GM12892 (cell line): ENCODE measurements at places on chromosomes 7 and 10.

DNA sequence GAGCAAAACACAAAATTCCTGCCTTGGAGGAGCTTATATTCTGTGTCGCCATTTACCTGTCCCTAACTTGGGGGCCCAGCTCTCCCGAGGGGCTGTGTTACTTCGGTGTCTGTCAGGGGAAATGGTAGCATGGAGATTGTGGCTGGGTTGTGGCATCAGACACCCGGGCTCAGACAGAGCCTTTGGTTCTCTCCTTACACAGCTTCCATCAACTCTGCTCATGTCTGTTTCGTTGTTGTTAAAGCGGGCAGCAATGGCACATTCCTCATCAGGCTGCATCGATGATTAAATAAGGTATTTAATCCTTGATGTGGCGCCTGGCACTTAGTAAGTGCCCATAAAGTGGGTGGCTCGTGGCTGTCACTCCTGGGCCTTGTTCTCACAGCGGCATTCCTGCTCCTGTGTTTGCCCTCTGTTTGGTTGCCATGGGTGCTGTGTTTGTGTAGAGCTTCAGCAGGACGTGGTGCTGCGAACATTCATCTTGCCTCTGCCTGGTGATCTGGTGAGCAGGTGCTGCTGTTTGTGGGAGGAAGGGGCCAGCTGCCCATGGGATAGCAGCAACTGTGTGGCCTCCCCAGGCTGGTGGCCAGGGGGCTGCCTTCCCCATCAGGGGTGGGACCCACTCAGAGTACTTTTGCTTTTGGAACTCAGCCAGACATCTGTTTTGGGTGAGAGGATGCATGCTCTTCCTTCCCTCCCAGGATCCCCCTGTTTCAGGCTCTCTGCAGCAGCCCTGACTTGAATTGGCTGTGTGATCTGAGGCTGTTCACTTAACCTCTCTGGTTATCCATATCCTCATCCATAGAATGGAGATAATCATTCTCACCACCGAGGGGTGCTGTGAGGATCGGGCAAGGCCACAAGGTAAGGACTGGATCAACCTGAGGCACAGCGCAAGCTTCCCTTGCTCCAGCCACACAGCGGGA lies 207.2 kb upstream of the SVIL start:
- DNase-seq, result no peak

GRCh38 chr10:124574456-124575070 lies 112.9 kb downstream of the LHPP start:
- no peak for DNase-seq

DNA sequence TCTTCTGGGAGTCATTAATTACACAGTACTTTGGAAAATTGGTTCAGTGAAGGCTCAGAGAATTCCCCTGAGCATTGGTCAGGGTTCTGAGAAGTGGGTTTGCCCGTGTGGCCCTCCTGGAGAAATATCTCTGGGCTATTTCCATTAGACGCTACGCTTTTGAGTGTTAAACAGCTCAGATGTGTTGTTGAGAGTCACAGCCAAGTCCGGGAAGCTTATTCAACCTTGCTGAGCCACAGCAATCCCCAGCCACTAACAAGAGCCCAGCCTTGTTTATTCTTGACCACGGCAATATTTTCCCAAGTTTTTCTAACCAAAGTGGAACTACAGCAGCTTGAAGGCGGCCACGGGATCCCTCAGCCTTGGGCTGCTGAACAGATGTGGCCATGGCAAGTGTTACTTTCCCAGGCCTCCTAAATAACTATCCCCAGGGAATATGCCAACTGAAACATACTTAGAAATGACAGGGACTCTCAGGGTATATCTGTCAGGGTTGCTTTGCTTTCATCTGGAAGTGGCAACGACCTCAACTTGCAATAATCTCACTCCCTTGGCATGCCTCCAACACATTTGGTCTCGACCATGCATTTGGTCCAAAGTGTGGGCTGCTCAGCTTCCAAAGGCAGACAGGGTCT lies 214.7 kb downstream of the EMX2 start:
- DNase-seq, result no peak

GRCh38 chr7:149866139-149866778 lies 7.5 kb upstream of the ATP6V0E2 start:
- DNase-seq, result no peak

GRCh38 chr10:118980870-118981269 lies 48.6 kb upstream of the NANOS1 start:
- no peak for DNase-seq

GRCh38 chr10:62166331-62167131 lies 102.1 kb downstream of the RTKN2 start:
- DNase-seq, result no peak

DNA sequence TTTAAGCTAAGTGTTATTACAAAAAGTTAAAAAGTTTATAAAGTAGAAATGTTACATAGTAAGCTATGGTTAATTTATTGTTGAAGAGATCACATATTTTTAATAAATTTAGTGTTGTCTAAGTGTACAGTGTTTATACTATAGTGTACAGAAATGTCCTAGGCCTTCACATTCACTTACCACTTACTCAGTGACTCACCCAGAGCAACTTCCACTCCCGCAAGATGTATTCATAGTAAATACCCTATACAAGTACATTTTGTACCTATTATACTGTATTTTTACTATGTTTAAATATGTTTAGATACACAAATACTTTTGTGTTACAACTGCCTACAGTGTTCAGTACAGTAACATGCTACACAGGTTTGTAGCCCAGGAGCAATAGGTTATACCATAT lies 69.2 kb downstream of the DNAJC1 start:
- DNase-seq, result no peak

GRCh38 chr7:2930310-2931033 lies 86.4 kb upstream of the GNA12 start:
- no peak for DNase-seq

GRCh38 chr7:73512018-73512780 lies 9.9 kb downstream of the BAZ1B start:
- no peak for DNase-seq

- no peak for DNase-seq
Observed at GRCh38 chr10:15237351-15237750, 68.9 kb upstream of the NMT2 start.
